CD4-positive, alpha-beta T cell treated with Interferon gamma for 1 hour (primary cell): ENCODE measurements at places on chromosomes 5 and 9.

- DNase-seq: no peak
Measured at GRCh38 chr9:31536471-31536870, 848.0 kb upstream of the ACO1 start.

DNA sequence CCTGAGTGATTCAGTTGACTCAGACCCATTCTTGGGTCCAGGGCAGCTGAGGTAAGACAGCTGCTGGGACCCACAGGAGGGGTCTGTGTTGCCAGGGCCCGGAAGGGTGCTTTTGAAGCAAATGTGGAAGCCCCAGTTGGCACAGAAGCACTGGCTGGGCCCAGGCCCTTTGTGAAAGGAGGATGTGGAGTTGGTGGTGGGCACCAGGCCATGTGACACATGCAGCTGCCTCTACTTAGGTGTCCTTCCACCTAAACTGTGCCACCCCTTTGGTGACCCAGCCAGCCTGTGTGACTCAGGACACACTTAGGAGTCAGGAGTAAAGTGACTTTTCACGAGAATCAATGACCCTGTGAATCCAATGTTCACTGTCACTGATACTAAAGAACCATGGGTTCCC lies 114.3 kb upstream of the SLC25A48 start:
- no peak for DNase-seq

DNA sequence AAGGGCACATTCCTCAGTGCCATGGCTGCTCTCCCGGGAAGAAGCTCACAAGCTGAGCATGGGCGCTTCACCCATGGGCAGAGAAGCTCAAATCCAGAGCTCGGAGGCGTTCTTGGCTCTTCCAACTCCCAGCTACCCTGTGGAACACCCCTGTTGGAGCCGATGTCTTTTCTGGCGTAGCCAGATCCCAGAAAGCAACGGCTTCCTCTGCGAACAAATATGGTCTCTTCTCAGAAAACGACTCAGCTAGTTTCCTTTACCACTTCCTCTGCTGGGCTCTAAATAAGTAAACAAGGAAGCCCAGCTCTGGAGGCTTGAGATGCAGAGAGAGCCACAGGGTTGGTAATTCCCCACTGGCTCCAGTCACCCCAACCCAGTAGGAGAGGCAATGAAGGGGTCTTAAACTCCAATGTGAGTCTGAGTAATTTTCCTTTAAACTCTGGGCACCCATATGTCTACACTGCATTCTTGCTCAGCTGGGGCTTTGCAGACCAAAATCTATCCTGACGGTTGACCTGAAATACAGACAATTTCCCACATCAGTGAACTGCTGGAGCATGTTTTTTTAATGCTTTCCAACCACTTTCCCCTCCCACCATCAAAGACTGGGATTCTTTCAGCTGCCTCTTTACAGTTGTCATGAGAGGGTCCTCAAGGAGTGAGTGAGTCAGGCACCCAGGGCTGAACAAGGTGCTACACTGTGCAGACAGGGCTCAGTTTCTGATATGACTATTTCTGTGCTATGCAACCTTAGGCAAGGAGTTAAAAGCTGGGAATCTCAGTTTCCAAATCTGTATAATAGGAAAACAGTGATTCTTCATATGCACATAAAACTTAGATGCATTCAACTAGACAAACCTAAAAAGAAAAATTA lies at the start of gene LCP2:
Gene LCP2 (minus strand): TSS at position 189 of the 874 bp plus-strand sequence. CDS start 166 bp downstream, at position 23.
- peak; percentile 59 for DNase-seq

DNA sequence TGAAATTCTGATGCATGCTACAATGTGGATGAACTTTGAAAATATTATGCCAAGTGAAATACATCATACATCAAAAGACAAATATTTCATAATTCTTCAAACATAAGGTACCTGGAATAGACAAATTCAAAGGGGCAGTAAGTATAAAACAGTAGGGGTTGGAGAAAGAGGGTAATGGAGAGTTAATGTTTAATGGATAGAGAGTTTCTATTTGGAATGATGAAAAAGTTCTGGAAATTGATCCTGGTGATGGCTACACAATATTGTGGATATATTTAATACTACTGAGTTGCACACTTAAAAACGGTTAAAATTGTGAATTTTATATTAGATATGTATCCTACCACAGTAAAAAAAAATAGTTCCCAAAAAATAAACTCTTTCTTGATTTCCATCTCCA lies 14.6 kb upstream of the CNTLN start:
- no peak for DNase-seq

GRCh38 chr5:5978501-5979376 lies 399.6 kb downstream of the MED10 start:
- no peak for DNase-seq

- DNase-seq: no peak
Measured at GRCh38 chr9:135519179-135519971, 1.9 kb upstream of the LCN1 start.

DNA sequence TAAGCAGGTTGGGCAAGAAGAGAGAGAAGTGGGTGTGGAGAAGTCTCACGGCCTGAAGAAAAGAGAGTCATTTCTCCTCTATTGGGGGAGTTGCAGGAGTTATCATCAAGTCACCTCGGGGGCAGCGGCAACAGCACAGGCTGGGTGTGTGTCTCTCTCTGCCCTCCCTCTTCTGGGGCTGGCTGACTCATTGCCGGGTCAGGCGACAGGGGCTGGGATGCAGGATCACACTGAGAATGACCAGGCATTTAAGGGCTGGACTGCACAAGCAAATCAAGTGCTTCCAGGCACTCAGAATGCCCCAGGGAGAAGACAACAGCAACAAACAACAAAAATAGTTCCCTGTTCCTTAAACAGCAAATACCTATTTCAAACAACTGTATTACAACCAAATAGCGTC lies 6.3 kb upstream of the EQTN start:
- no peak for DNase-seq

GRCh38 chr9:97577051-97577450 lies 56.1 kb downstream of the TSTD2 start:
- DNase-seq: no peak

DNA sequence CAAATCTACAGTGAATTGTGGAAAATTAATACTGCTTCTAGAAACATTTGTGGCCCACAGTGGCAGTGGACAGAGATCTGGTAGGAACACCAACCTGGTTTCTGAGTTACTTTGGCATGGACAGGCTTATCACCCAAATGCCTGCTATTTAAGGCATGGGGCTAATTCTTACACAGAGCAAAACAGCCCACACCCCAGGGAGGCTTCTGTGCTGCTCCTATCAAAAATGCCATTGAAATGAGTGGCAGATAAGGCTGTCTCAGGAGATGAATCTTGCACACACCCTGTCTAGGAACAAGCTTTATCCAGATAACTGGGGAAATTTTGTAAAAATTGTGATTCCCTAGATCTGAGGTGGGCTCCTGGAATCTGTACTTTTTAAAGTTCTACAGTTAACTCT lies 307.1 kb downstream of the TLE1 start:
- DNase-seq: no peak

DNA sequence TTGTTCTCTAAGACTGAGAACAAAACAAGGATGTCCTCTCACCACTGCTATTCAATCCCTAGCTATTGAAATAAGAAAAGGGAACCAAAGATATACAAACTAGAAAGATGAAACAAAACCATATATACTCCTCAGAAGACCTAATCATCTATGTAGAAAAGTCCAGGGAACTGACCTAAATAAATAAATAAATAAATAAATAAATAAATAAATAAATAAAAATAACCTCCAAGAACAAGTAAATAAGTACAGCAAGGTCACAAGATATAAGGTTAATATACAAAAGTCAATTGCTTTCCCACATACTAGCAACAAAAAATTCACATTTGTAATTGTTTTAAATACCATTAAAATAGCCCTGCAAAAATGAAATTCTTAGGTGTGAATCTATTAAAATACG lies 54.6 kb downstream of the DTWD2 start:
- no peak for DNase-seq

- DNase-seq: no peak
Measured at GRCh38 chr9:28960602-28961001, 1387.3 kb upstream of the C9orf72 start.

- DNase-seq: no peak
Measured at GRCh38 chr9:7210854-7211637, 453.3 kb downstream of the KDM4C start.

DNA sequence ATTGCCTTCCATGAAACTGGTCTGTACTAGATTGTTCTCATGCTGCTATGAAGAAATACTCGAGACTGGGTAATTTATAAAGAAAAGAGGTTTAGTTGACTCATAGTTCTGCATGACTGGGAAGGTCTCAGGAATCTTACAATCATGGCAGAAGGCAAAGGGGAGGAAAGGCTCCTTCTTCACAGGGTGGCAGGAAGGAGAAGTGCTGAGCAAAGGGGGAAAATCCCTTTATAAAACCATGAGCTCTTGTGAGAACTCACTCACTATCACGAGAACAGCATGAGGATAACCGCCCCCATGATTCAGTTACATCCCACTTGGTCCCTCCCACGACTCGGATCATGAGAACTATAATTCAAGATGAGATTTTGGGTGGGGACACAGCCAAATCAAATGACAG lies 163.2 kb downstream of the RFK start:
- no peak for DNase-seq

GRCh38 chr5:90017239-90017638 lies 392.3 kb downstream of the CETN3 start:
- DNase-seq: no peak

- no peak for DNase-seq
Measured at GRCh38 chr5:156824241-156824640, 25.9 kb upstream of the PPP1R2B start.

DNA sequence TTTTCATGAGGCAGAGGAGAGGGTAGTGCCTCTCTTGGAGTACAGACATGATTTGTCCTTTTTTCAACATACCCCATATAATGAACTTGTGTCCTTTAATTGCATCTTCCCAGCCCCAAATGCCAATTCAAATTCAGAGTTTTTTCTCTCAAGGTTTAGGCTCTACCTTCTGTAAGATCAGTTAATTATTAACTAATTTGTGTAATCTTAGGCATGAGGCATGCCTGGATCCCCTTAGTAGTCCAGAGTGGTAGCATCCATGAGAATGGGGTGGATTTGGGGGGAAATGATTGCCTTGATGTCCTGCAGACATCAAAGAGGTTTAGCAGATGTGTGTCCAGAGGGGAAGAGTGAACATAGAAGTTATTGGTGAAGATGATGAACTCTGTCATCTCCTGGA lies 533.3 kb downstream of the LRRC70 start:
- DNase-seq: no peak

- no peak for DNase-seq
Measured at GRCh38 chr5:136226401-136226800, 33.4 kb upstream of the SMIM32 start.

DNA sequence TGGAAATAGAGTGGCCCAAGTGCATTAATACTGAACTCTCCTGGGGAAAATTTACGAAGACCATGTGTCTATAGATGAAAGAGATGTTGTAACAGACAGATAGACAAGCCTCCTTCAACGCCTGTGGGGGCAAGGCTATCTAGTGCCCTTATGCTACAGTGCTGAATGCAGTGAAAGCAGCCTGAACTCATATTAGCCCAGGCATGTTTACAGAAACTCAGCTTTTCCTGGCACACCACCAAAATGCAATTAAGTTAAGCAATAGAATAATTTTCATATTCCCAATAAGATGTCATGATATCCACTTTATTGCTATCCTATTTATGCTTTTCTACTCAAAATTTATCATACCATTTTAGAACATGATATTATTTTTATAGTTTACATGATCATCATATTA lies 277.0 kb downstream of the DIRAS2 start:
- DNase-seq: no peak

GRCh38 chr5:116566251-116566650 lies 8.4 kb downstream of the SEMA6A start:
- no peak for DNase-seq

- DNase-seq: no peak
Measured at GRCh38 chr9:98120476-98120875, 1.5 kb upstream of the TRIM14 start.

DNA sequence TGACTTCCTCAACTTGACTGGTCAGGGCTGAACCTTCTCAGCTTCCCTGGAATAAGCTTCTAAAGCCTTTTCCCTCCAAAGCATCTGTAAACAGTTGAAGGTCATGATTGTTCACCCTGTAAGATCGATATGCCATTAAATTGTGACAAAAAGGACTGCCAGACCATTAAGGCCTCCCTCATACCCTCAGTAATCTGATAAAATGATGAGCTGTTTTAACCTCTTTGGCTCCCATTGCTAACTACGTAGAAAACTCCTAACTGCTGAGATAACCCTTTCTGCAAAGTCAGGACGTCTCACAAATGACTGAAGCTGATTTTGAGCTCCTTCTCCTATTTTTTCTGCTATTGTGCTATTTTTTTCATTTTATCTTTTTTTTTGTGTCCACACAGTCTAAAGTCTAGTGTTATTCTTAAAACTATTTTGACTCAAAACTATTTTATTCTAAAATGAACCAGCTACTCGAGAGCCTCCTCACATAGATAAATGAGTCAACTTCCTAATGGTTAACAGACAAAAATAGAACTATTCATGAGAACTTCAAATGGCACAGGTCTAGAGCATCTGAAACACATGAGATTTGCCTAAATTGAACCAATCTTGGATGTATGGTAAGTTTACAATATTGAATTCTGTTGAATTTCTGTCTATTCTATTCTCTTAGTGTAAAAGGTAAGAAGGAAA lies 395.6 kb upstream of the TLE4 start:
- DNase-seq: no peak

- DNase-seq: no peak
Measured at GRCh38 chr9:135805422-135806022, 101.8 kb downstream of the CAMSAP1 start.

DNA sequence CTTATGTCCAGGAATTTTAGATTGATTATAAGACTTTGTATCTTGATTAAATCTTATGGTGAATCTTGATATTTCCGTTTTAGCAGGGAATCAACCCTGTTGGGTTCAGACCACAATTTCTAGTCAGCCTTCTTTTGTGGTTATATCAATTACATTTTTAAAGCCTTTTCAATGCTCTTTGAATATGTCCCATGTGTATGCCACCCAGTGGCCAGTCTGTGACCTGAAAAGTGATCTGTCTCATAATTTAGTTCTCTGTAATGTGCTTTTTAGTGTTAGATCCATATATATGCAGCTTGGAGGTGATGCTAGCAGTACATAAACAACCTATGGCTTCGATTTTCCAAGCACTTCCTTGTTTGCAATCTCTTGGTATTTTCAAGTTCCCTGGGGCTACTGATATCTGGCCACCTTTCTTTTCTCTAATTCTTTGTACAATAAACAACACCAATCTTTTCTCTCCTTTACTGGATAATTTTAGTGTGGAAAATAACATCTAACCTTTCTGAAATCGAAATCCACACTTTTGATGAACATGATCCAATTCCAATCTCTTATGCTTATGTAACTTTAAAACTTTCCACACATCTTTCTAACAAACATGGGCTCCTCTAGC lies 28.8 kb downstream of the PDE8B start:
- DNase-seq: no peak

GRCh38 chr5:111731638-111732037 lies 25.4 kb downstream of the NREP start:
- no peak for DNase-seq

GRCh38 chr5:179866241-179867078 lies 7.8 kb upstream of the MRNIP start:
- DNase-seq: no peak

- no peak for DNase-seq
Measured at GRCh38 chr5:59421986-59422941, 471.3 kb downstream of the PDE4D start.

GRCh38 chr5:150499437-150499956 lies 8.4 kb upstream of the NDST1 start:
- no peak for DNase-seq
